Left kidney (tissue), 8 donors: ENCODE measurements at places on chromosomes 4 and X.

DNA sequence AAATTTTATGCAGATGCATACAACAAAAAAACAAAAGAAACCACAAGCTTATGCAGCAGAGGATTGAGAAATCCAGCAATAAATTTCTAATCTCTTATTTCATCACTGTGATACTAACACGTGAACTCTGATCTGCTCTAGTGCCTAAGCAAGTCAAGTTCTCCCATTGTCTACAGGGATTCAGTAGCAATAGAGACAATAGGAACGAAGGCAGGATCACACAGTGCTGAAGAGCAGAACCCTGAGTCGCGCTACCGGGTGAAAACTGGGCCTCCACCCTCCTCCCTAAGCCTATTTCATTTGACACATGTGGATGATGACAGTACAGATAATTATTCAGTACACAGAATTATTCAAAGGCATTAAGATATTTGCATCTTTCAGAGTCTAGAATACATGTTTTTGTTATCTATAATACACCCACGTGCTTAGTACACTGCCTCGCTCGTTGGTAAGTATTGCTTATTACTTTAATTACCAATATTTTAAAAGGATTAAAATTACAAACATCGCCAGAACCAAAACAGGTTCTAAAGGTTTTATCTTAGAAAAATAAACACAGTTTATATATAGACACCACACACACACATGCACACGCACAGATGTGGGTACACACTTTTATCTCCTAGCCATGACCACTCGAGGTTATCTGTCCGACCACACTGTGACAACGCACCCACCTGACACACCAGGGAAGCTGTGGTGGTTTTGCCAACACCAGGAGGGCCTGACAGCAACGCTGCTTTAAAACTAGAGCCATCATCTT is 60.1 kb downstream of the RFC1 start:
- no peak for DNase-seq

DNA sequence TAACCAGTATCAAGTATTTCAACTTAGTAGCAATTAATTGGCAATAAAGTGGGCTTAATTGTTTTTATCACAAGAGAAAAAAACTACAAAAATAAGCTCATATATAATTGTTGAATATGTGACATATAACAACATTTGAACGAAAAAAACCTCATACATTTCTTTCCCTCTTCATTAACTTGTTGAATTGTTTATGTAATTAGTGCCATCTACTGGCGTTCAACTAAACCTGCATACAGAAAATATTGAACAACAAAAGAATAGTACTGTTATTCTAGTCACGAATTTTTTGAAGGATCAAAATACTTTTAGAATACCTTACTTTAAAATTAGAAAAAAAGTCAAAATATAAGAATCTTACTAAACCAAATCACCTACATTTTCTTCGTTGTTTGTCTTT is 586.5 kb upstream of the FTHL17 start:
- DNase-seq, result peak; percentile 21

GRCh38 chrX:100695991-100696390 is 35.9 kb downstream of the SYTL4 start:
- no peak for DNase-seq

GRCh38 chr4:126604268-126604867 is 1028.4 kb upstream of the INTU start:
- peak; percentile 51 for DNase-seq

- DNase-seq, result no peak
Measured at GRCh38 chr4:157514711-157515110, 294.2 kb downstream of the GRIA2 start.

GRCh38 chr4:10438924-10439323 is 18.3 kb downstream of the ZNF518B start:
- DNase-seq, result no peak

- no peak for DNase-seq
Measured at GRCh38 chr4:70356185-70356584, 4.4 kb upstream of the SMR3A start.

DNA sequence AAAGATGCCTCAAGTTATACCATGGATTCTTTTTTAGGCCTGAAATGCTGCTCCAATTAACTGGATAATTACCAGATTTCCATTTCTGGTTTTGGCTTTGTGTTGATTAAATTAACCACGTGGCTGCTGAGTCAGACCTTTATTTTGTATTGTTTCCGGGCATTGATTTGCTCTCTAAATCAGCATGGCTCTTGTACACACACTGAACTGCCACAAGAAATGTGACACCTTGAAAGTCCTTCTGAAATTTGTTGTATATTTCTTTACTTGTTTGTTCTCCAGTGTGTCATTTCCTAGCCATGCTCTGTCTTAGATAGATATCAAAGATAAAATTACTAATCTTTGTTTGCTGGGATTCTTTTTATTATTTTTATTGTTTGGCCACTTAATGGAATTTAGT is 11.7 kb downstream of the MTTP start:
- DNase-seq, result no peak

DNA sequence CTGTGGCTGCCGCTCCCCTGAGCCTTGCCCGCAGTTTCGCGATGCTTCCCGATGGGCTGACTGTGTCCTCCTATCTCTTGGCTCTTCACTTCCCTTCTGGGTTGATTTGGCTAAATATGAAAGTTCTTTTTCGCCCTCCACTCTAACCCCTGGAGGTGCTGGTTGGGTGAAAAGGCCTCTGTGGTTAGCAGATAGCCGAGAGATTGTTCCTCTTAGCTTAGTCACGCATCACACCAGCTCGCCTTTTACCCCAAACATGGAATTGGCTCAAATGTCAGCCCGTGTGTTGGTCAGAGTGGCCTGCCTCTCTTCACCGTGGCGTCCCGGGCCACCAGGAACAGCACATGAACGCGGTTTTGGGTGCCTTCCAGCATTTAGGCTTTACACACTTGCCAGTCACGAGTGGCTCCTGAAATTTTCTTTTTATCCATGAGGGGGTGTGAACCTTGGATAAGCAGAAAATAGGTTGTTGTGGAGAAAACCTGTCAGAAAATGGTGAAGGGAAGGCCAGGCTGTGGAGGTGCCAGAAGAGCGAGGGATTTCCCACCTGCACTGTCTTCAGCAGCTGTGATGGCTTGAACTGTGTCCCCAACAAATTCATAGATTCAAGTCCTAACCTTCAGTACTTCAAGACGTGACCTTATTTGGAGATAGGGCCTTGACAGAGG is 8.9 kb downstream of the CLCN4 start:
- DNase-seq, result no peak

DNA sequence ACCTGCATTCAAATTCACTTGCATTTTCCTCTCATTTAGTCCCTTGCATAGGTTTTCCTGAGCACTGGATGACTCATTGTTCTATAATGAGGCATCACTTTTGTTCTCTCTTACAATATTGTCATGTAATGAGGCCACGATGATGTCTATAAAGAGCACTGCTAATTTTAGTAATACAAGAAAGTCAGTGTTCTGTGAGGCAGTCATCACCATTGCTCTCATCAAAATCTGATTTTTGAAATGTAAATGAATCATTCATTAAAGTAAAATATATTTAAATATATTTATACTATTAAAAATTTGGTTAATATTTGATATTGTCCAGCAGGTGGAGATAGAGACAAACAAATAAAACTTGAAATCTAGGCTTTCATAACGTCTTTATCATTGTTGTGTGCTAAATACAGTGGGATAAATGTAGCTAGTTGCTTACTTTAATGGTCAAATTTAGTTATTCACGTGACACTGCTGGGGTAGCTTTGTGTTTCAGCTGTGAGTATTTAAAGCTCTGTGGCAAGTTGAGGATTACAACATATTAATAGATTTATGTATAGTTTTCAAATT is 15.4 kb downstream of the HMGB2 start:
- no peak for DNase-seq

GRCh38 chr4:90799895-90800294 is 672.7 kb downstream of the CCSER1 start:
- DNase-seq, result no peak

DNA sequence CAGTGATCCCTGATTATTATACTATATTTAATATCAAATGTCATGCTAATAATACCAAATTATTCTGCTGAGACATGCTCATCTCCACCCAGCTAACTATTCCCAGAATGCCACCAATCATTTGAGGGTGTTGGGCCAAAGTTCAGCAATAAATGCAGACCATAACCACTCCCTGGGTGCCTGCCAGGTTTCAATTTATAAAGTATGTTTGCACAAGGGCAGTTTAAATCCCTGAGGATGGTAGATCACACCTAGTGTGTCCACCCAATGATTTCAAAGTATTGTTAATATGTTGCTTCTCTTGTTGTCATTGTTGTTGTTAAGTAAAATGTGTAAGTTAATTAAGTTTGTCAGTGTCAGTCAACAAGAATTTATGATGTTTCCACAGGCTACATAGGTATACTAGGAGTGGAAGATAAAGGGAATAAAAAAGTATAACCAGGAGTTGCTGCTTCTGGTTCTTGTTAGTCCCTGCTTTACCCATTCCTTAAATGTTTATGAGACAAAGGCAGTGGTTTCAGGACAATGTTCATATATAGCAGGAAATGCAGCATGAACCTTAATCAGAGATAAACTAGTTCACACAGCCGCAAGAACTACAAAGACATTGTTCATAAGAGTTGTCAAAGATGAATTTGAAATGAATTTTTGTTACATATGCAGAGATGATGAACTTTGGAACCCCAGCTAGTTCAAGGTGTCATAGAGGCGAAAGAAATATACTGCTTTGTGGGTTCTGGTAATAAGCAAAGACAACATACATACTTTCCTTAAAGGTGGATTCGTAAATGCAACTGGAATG is 25.5 kb downstream of the HPGD start:
- no peak for DNase-seq

GRCh38 chrX:44874420-44875184 is 1.6 kb downstream of the KDM6A start:
- DNase-seq, result peak; percentile 66

- DNase-seq, result no peak
Measured at GRCh38 chr4:118760092-118760491, 74.9 kb downstream of the METTL14 start.

DNA sequence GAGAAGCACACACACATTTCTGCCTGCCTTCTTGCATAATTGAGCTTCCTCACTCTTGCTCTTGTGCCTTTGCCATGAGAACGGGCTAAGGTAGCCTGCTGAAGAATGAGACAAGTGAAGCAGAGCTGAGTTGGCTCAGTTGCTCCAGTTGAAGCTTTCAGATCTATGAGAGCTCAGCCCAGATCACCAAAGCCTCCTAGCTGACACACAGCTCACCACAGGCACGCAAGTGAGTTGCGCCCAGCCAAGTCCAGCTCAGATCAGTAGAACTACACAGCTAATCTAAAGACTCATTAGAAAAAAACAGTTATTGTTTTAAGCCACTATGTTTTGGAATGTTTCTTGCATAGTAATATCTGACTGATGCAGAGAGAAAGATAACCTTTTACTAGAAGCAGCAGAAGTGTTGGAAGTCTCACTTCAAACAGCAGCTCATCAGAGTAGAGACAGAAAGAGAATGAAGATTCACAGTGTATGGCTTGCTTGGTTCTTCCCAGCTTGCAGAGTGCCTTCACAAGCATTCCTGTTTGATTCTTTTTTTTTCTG is 362.4 kb downstream of the MID1IP1 start:
- no peak for DNase-seq

- no peak for DNase-seq
Measured at GRCh38 chrX:148281920-148282319, 218.5 kb upstream of the AFF2 start.

GRCh38 chr4:39263895-39264294 is 81.6 kb downstream of the WDR19 start:
- DNase-seq, result no peak

DNA sequence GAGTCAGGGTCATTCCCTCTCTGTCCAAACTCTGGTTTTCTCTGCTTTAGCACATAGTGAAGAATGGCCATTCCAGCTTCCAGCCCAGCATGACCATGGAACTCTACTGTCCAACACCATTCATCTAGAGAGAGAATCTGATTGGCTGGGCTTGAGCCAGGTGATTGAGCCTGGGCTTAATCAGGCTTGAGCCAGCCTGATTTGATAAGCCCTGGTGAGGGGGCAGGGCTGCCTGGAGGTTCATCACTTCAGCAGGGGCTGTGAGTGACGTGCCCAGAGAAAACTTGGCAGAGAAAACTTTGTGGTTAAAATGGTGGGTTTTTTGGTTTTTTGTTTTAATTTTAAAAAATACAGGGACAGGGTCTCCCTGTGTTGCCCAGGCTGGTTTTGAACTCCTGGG is 62.5 kb downstream of the KIAA0232 start:
- no peak for DNase-seq

- no peak for DNase-seq
Measured at GRCh38 chrX:44299177-44299576, 44.3 kb downstream of the EFHC2 start.

DNA sequence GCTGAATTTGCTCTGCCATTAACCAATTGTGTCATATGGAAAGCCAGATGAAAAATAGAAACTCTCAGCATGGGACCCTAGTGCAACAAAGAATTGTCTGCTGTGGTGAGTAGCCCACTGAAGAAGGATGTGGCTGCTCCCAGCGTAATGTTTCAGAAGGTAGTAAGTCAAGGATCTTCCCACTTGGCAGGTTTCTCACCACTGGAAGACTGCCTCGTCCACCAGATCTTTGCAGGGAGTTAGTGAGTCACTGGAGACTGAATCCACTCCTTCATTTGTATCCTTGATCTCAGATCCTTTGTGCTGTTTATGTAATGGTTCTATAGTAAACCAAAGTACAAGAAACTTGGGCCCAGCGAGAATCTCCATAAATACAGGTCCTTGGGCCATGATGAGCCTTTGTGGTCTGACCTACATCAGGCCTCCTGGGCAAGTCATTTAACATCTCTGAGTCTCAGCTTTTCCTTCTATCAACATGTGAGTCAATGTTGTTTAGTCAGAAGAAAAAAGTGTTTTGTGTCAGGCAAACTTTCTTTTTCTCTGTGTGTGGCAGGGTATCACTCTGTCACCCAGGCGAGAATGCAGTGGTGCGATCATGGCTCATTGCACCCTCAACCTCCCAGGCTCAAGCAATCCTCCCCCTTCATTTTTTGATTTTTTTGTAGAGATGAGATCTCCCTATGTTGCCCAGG is 78.0 kb upstream of the CCDC160 start:
- no peak for DNase-seq

GRCh38 chrX:121851033-121851432 is 803.6 kb downstream of the GLUD2 start:
- DNase-seq, result no peak

DNA sequence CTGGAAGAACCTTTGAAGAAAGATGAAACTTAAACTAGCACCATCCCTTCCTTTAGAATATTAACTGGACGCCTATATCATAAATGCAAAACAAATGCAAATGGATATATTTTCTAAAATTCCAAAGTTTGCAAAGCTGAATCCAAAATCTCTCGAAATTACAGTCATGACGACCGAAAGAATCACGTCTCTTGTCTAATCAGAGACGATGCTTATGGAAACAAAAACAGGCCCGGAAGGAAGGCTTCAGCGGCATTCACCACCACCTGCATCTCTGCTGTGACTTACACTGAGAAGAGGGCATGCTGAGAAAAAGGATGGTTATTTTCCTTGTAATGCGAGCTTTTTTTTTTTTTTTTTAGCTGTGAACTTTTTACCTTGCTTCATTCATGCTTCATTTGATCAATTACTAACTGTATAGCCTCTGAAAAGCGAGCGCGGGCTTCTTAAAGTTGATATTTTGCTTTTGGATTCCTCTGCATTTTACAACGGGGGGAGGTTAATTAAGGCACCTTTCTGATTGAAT is 209.3 kb downstream of the SOWAHB start:
- DNase-seq, result peak; percentile 69

GRCh38 chrX:32289356-32289755 is 922.0 kb downstream of the DMD start:
- no peak for DNase-seq
